GM23338 (cell line): ENCODE measurements at places on chromosomes 16 and 17.
A peak's percentile ranks its signal among the peaks of the same experiment; 100 is the strongest.

GRCh38 chr17:69588316-69588715 lies 173.8 kb downstream of the MAP2K6 start:
- no peak for DNase-seq

DNA sequence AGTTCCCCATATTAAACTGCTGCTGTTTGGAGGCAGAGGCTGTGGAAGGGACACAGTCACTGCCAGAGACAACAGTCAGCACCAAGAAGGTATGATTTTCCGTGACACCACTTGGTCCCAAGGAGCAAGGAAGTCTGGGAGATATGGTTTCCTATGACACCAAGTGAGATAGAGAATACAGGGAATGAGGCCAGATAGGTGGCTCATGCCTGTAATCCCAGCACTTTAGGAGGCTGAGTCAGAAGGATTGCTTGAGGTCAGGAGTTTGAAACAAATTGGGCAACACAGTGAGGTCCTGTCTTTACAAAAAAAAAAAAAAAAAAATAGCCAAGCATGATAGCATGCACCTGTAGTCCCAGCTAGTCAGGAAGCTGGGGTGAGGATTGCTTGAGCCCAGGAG lies 90.8 kb downstream of the ABCC12 start:
- DNase-seq: no peak

GRCh38 chr17:9080983-9081382 lies 59.7 kb downstream of the NTN1 start:
- DNase-seq: no peak

DNA sequence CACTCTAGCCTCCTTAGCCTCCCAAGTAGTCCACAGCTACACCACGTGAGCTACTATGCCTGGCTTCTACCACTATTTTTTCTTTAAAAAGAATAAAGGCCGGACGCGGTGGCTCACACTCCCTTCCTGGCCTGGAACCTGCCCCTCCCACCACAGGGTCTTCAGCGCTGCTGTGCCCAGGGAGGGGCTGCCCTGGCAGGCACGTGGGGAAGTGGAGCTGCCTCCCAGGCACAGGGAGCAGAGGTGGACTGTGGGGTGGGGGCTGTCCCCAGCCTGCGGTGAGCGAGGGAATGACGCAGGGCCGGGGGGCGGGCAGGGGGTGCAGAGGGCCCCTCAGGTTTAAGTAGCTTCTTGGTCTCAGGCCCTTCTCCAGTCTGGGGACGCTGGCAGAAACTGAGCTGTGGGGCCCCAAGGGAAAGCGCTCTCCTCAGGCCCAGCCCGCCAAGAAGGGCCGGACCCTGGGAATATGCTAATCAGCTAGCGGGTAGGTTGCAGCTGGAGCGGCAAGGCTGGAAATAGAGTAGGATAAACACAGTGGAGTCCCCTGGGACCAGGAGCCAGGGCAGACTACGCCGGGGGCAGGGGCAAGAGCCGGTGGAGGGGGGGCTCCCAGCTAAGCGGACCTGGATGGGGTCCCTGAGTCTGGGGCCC lies 46.8 kb downstream of the TIMM22 start:
- peak; percentile 76 for DNase-seq

- no peak for DNase-seq
Observed at GRCh38 chr17:3559270-3559645, 1.6 kb upstream of the TRPV3 start.

- peak; percentile 47 for DNase-seq
Observed at GRCh38 chr17:31096106-31096436, 1.3 kb downstream of the NF1 start.

GRCh38 chr16:51031598-51031997 lies 119.5 kb downstream of the SALL1 start:
- DNase-seq: no peak

GRCh38 chr17:77943971-77944370 lies 14.5 kb upstream of the TNRC6C start:
- no peak for DNase-seq

- DNase-seq: peak; percentile 66
Observed at GRCh38 chr16:88455610-88456355, 2.7 kb downstream of the ZFPM1 start.

- DNase-seq: no peak
Observed at GRCh38 chr16:85246473-85246872, 134.2 kb upstream of the CIBAR2 start.

DNA sequence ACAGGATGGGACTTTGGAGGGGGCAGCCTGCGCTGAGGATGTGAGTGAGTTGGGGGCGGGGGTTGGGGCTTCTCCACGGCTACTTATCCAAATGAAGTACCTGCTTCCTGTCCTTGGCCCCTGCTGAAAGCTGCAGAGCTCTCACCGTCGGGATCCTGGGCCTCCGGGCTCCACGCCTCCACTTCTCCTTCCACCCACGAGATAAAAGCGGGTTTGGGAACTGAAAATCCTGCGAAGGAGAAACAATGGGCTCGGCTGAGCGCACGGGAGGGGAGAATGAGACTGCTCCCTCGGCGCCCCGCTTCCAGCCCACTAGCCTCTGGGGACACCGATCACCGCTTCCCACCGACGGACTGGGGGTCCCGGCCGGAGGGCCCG lies 486 bp downstream of the ZNF785 start:
- DNase-seq: peak; percentile 70

DNA sequence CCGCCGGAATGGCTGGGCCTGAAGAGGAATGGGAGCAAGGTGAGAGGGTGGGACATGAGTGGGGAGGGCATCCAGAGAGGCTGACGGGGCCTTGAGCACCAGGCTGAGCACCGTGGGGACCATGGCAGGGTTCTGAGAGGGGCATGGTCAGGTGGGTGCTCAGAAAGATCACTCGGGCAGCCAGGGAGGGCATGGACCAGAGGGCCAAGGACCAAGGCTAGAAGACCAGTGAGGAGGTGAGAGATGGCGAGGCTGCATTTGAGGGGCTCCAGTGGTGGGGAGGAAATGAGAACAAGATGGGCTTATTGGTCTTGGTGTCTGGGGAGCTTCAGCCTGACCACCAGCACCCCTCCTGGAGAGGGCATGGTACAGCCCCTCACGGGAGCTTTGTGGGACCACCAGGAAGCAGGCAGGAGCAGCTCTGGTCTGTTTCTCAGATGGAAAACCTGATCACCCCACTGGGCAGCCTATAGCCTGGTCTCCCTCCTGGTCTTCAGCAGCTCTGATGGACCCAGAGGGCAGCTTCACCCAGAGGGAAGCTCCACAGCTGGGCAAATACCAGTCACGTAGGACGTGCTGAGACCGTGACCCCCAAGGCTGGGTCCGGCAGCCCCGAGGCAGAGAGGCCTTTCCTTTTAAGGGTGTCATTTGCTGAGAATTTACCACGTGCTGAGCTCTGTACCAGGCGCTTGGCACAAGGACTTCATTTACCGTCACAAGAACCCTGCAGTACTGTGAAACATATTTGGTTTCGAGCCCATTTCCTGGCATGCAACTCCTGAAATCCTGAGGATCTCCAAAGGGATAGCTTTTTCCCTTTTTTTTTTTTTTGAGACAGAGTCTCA lies 11.4 kb upstream of the NCBP3 start:
- DNase-seq: no peak

DNA sequence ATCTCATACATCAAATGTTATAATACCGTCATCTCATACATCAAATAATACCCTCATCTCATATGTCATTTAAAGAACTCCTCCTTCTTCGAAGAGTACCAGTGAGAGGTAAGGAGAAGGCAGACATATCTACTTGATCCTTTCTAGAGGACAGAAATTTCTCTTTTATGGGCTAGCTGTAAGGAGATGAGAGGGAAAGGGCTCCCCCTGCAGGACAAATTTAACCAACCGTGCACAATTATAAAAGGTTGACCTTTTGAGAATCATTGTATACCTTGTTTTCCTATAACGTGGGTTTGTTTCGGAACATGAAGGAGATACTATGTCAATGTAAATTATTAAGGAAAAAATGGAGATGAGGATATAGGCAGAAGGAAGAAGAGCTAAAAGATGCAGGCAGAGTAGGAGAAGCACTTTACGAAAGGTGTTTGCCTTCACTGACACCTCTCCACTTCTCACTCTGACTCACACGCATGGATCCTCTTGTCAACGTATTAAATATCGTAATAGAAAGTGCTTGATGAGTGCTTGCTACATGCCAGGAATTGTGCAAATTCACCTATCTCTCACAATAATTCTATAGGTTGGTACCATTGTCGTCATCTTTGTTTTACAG lies 465.9 kb upstream of the ERCC4 start:
- DNase-seq: peak; percentile 82

- peak; percentile 94 for DNase-seq
Observed at GRCh38 chr16:13866073-13866472, 53.9 kb upstream of the ERCC4 start.

DNA sequence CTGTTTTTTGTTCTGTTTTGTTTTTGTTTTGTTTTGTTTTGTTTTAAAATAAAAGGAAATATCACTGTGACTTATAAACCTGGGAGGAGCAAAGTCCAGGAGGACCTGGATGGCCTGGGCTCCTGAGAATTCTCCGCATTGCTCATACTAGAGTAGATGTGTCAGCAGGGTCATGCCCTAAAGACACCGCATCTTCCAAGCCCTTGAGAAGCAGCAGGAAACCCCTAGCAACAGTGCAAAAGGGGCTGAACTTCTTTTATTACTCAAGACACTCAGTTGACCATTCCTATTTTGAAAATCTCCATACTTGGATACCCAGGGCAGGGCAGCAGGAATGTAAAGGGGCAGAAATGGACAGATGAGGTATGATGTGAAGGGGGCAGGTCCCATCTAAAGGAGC lies 51.8 kb downstream of the SYT17 start:
- DNase-seq: no peak

DNA sequence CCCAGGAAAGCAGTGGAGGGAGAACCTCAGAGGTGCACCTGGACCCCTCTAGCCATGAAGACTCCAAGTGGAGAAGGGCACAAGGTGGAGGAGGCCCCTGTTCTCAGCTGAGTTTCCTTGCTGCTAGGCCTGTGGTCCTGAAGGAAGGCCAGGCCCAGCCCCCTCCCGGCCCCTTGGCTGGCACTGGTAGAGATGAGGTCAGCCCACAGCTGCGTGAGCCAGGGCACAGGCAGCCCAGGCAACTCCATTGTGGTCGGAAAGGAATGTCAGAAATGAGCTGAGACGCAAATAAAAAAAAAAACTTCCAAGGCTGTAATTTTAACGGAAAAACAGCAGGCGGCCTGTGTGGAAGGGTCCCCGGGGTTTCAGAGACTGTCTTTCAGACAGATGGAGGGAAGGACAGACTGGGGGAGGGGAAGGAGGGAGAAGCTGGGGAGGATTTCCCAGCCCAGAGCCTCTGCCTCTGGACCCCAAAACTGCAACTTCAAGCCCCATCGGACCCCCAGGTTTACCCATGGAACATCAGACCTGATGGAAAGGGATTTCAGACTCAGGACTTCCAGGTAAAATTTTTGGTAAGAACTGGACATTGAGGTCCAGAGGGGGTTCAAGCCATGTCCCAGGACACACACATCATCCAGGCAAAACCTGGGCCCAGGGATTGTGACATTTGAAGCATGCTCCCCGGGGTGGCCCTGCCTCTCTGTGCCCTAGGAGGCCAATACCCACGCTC lies 25.6 kb upstream of the MRPS23 start:
- peak; percentile 91 for DNase-seq

- DNase-seq: peak; percentile 38
Observed at GRCh38 chr17:48997827-48998586, 822 bp downstream of the IGF2BP1 start.

GRCh38 chr16:9090101-9090959 lies 1.1 kb upstream of the HAPSTR1 start:
- peak; percentile 64 for DNase-seq

GRCh38 chr17:75855310-75856061 lies at the start of gene WBP2:
WBP2 (minus strand) TSS chr17:75855335; CDS start chr17:75855297, 38 bp downstream.
- DNase-seq: peak; percentile 100

- DNase-seq: no peak
Observed at GRCh38 chr16:62692685-62693084, 656.4 kb upstream of the CDH8 start.

GRCh38 chr17:10036511-10037061 lies 131.5 kb upstream of the RCVRN start:
- DNase-seq: no peak

GRCh38 chr16:6019490-6019991 lies 921.9 kb upstream of the EEF2KMT start:
- DNase-seq: peak; percentile 60

GRCh38 chr17:61517843-61518606 lies 65.8 kb downstream of the TBX4 start:
- DNase-seq: no peak

DNA sequence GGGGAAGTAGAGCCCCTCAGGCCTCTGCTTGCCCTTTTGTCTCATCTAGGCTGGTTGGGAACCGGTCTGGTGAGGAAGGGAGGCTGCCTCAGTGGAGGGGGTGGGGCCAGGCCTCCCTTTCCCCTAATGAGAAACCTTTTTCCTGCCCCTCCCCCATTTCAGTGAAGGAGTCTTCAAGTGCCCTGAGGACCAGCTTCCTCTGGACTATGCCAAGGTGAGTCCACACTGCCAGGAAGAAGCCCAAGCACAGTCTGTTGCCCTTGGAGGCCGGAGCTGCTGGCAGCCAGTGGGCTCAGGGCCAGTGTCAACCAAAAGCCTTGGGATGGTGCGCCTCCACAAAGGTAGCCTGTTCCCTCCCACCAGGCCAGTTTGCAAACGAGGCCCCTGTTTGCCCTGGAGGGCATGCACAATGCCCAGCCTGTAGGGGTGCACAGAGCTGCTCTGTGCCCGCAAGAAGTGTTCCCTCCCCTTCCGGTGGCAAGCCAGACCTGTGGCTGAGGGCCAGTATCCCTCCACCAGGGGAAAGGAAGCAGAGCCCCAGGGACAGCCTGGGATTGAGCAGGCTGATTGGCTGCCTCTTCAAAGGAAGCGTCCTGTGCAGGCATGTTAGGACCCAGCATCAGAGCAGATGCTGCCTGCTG lies 3.4 kb downstream of the TRAF4 start:
- peak; percentile 74 for DNase-seq

GRCh38 chr16:57730771-57731730 lies 4.5 kb upstream of the KATNB1 start:
- DNase-seq: no peak

- no peak for DNase-seq
Observed at GRCh38 chr16:47073223-47074155, 70.3 kb downstream of the NETO2 start.

- peak; percentile 8 for DNase-seq
Observed at GRCh38 chr16:35188288-35189155, 1729.1 kb downstream of the TP53TG3F start.

DNA sequence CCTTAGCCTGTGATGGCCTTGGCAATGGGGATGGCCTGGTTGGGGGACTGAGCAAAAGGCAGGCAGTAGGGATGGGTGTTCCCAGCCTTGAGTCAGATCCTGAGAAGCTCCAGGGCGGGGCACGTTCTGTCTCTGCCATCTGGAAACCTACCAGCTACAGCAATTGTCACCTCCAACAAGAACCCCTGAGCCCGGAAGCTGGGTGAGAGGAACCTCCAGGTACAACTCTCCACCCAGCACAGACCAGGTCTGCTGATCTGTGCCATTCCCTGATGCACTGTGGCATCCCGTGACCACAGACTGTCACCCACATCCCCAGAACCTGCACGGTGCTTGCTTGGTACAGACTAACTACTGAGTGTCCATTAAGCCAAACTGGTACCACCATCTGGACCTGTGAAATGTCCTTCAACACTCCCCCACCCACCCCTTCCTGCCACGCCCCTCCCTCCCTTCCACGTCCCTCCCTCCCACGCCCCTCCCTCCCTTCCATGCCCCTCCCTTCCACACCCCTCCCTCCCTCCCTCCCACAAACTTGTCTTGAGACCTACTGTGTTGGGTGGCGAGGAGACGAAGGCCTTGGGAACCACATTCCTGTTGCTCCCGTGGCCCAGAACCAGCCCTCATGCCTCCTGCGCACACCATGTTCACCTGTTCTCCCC lies 16.6 kb downstream of the MYO15B start:
- DNase-seq: no peak
